Fibroblast of pulmonary artery (primary cell): ENCODE measurements at places on chromosomes 7 and 10.

- no peak for DNase-seq
These were observed 58.0 kb upstream of the CELF2 start for GRCh38 chr10:10959666-10960065.

DNA sequence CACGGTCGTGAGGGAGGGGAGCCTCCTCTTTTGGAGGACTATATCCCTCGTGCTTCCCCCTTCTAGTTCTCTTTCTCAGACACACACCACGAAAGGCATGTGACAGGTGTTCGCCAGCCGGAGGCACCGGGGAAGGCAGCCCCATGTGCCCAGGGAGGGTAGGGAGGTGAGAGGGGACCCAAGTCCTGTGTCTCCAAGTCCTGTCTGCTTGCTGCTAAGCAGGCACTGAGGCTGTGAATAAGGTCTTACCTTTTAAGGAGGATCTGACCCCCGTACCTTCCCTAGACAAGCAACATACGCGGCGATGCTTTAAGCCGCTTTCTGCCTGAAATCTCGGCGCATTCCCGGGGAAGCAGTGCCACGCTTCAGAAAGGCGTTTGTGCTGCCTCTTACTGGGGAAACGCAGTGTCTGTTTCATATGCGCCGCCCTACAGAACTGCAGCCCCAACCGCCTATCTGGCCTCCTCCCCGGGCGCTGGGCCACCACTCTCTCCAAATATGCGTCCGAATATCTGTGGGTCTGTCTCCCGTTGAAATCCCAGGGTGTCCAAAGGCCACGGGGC lies 770 bp downstream of the PLXNA4 start:
- DNase-seq = peak; percentile 64

DNA sequence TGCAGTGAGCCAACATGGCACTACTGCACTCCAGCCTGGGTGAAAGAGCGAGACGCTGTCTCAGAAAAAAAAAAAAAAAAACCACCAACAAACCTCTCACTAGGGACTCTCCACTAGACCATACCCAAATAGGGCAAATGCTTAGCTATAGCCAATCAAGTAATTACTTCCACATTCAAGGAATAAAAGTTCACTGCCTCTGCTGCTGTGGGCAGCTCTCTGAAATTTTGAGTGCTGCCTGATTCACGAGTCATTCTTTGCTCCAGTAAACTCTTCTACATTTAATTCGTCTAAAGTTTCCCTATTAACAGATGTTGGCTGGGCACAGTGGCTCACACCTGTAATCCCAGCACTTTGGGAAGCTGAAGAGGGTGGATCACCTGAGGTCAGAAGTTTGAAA lies 4.7 kb upstream of the NRBF2 start:
- no peak for DNase-seq

GRCh38 chr10:14578060-14578952 lies 196.4 kb downstream of the FAM107B start:
- peak; percentile 81 for DNase-seq

GRCh38 chr7:29003703-29004102 lies 45.6 kb upstream of the TRIL start:
- no peak for DNase-seq
